ENCODE measurements at places on chromosomes 16 and 17.

DNA sequence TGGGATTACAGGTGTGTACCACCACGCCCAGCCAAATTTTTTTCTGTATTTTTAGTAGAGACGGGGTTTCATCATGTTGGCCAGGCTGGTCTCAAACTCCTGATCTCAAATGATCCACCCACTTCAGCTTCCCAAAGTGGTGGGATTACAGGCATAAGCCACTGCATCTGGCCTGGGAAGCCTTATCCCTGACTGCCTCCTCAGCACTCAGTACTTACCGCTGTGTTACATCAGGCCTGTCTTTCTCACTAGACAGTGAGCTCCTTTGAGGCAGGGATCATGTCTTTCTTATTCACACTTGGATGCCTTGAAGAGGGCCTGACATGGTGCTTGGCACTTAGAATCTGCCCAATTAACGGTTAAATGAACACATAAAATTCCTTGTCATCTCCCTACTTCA lies 56.3 kb upstream of the MTMR4 start:
- DNase-seq, result no peak

DNA sequence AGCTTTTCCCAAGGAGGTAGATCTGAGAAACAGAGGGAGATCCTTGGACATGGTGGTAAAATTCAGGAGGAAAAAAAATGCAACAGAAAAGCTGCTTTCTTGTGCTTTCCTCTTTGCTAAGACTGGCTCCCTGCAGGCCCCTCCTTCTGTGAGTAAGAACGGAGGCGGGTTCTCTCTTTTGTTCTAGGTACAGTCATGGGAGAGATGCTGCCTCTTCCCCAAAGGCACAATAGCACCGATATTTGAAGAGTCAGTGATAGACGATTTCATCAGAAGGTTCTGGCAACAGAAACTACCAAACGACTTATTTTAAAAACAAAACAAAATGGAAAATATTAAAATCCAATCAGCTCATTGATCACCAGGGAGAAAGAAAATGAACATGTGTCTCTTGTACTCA lies 32.6 kb upstream of the KIFC3 start:
- DNase-seq, result no peak

DNA sequence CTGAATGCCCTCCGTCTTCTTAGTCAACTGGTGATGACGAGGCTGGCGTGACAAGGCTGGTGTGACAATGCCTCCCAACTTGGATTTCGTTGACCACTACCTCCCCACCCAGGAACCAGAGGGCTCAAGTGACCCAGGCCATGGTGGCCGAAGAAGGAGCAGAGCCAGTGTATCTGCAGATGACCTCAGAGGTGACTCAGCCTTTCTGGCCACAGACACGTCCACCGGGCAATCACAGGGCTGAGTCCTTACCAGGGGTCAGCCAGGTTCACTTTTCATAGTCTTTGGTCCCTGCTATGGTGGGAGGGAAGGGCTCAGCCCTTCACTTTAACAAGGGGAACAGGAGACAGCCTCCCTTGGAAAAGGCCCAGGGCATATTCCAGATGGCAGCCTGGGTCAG lies 116.3 kb downstream of the MAF start:
- DNase-seq, result no peak

DNA sequence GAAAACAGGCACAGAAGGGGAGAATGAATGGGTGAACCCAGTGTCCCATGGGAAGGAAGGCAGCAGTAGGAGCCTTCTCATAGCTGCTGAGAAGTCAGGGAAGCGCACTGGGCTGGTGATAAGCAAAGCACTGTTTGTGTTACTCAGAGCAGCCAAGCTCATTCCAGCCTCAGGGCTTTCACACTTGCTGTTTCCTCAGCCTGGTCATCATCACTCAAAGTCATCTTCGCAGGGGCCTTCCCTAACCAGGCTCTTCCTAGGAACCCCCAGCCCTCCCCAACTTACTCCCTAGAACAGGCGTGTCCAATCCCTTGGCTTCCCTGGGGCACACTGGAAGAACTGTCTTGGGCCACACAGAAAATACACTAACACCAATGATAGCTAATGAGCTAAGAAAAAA lies 32.1 kb upstream of the LONP2 start:
- no peak for DNase-seq

DNA sequence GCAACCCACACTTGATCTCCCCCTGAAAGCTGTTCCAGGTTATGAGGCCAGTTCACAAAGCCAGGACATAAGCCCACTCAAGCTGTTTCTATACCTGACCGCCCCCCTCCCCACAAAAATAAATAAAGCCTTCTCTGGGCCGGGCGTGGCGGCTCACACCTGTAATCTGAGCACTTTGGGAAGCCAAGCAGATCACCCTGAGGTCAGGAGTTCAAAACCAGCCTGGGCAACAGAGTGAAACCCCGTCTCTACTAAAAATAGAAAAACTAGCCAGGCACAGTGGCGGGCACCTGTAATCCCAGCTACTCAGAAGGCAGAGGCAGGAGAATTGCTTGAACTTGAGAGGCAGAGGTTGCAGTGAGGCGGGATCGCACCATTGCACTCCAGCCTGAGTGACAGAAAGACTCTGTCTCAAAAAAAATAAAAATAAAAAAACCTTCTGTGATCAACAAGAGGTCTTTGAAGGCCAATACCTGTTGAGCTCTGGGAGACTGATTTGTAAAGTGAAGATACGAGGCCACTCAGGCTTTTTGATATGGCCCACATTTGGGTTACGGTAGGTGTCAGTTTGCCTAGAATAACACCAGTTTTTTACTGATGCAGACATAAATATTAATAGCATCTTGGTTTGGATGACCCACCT lies 2.2 kb downstream of the KDM8 start:
- DNase-seq, result no peak

DNA sequence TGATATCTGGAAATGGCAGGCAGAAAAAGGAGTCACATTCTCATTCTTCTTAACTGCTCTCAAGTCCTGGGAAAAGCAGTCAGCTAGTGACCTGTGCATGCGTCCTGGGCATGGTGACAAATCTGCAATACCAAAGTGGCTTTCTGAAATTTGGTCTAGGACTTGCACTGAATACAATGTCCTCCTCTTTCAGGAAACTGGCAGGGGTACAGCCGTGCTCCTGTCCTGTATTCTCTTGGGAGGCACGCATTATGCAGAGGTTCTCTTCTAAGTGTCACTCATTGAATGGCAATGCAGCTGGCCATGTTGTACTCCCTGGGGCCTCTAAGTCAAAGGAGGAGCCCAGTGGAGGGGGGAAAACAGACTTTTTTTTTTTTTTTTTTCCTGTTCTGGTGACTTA lies 10.6 kb downstream of the PHF12 start:
- no peak for DNase-seq

DNA sequence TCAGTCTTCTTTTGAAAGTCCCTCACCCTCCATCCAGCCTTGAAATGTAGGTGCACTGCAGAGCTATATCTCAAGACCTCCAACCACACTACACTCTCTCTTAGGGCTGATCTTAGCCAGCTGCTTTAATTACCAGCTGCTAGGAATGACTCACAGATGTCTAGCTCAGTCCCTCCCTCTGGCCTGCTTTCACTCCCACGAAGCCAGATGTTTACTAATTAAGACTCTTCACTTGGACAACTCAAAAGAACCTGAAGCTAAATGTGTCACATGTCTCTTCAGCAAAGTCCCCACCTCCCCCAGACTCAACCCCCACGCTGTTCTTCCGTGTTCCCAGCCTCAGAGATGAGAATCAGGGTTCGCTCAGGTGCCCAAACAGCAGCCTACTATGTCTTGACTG lies 2.6 kb downstream of the GTF3C1 start:
- no peak for DNase-seq

- no peak for DNase-seq
Measured at GRCh38 chr16:50684823-50685461, 3.8 kb upstream of the SNX20 start.

GRCh38 chr17:1206026-1206777 lies 26.4 kb upstream of the ABR start:
- DNase-seq, result no peak

DNA sequence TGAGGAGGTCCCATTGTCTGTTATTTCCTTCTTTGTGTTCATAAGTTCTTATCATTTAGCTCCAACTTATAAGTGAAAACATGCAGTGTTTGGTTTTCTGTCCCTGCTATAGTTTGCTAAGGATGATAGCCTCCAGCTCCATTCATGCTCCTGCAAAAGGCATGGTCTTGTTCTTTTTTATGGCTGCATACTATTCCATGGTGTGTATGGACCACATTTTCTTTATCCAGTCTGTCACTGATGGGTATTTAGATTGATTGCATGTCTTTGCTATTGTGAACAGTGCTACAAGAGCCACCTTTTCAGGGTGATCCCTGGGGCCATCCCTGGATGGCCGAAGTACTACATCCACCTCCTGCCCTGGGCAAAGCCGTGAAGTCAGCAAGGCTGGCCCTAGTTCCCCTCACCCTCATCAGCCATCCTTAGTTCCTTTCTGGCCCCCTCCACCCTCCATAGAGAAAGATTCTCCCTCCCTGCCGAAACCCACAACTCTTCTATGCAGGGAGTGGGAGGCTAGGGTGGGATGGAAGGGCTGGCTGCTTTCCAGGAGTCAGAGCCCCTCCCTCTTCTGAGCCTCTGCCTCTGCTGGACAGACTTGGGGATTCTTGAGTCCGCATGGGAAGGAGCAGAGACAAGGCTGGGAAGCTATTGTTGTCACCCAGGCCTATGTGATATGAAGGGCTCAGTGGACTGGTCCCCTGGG lies 8.3 kb downstream of the MT1X start:
- DNase-seq, result no peak

- DNase-seq, result no peak
Measured at GRCh38 chr16:82523815-82524214, 103.0 kb upstream of the CDH13 start.

DNA sequence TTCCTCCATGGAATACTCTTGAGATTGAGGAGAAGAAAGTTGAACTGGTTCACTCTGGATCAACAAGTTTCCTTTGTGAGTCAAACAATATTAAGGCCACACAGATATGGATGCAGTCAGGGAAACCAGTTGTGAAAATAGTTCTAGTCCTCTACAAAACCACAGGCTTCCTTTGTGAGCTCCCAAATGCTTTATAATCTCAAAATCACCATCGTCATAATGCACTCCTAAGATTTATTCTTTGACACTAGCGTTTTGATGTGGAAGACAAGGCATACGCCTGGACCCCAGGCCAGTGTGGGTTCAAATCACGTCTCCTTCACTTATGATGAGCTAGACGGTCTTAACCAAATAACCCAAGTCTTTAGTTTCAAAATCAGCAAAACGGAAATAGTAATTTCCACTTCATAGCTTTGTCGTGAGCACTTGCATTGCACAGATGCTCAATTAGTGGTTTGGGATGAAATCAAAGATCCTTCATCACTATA lies 142.6 kb downstream of the STX8 start:
- no peak for DNase-seq

- no peak for DNase-seq
Measured at GRCh38 chr17:57556320-57556719, 188.8 kb downstream of the CCDC182 start.

DNA sequence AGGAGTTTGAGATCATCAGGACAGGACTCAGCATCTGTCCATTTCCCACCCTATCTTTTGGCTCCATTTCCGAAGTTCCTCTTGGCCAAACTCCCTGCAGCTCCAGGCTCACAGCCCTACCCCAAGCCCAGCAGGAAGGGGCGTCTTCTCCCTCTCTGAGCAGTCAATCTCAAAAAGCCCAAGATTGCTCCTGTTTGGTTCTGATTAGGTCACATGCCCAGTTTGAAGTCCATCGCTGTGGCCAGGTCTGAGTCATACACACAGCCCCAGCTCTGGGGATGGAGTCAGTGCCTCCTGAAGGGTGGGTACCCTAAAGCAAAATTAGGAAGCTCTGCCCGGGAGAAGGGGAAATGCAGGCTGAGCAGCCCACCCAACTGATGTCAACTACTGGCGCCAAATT lies 23.9 kb downstream of the SNX20 start:
- DNase-seq, result no peak

- DNase-seq, result peak; percentile 41
Measured at GRCh38 chr17:266701-267667, 85.5 kb upstream of the DOC2B start.

DNA sequence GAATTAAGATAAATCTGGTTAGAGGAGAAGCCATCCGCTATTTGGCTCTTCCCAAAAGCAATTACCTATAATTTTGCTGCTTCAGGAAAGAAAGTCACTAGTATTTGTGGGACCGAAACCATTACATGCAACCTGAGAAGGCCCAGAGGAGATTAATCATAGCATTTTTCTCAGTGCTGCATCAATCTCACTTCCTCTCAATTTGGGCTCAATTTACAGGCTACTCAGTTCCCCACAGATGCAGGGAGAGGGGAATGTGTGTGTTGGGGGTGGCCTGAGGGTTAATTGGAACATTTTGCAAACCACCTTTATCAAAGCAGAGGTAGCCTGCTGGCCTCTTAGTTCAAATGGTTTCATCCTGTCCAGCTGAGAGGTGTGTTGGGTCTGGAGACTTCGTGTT lies 394.7 kb upstream of the ASIC2 start:
- no peak for DNase-seq

DNA sequence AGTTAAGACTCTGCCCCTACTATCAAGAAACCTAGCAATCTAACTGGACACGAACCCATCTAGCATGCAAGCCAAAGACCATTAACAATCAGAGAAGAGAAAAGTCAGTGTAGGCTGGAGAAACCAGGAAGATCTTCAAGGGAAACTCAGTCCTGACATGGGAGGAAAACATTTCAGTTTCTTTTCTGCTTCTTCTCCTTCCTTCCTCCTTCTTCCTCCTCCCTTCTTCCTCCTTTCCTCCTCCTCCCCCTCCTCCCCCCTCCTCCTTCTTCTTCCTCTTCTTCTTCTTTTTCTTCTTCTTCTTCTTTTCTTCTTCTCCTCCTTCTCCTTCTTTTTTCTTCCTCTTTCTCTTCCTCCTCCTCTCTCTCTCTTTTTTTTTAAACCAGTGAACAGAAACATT lies 29.6 kb upstream of the SHISA9 start:
- no peak for DNase-seq

DNA sequence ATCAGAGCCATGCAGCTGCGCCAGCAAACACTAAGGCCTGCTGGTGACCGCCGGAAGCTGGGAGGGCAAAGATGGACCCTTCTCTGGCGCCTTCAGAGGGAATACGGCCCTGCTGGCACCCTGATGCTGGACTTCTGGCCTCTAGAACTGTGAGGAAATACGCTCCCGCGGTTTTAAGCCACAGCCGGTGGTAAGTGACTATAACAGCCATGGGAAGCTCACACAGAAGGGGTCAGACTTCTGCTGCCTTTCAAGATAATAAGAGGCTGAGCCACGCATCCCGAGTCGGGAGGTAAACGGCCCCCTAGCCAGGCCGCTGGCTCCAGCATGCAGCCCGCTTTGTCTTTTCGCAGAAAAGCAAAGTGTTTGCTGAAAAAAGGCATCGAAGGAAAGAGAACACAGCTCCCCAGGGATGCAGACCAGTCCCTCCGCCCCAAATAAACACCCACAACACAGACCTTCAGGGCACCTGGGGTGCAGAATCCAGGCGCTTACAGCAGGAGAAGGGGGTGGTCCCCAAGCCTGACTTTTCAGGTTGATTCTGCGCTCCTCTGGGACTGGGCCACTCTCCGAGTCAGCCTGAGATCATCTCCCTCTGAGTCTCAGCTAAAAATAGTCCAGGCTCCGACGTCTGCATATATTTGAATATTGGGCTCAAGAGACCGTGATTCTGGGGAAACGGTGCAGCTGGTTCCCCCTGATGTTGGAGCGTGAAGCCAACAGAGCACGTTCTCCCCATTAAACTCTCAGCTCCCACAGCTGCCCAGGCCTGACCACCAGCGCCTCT lies 89.7 kb downstream of the MGAT5B start:
- no peak for DNase-seq
